H7 (cell line): ENCODE measurements at places on chromosomes 12 and 14. TPM values are rescaled to one million over a fixed set of nuclear protein-coding genes. Genes with fewer than 3 reads are reported as not detected.
A peak's percentile ranks its signal among the peaks of the same experiment; 100 is the strongest.

DNA sequence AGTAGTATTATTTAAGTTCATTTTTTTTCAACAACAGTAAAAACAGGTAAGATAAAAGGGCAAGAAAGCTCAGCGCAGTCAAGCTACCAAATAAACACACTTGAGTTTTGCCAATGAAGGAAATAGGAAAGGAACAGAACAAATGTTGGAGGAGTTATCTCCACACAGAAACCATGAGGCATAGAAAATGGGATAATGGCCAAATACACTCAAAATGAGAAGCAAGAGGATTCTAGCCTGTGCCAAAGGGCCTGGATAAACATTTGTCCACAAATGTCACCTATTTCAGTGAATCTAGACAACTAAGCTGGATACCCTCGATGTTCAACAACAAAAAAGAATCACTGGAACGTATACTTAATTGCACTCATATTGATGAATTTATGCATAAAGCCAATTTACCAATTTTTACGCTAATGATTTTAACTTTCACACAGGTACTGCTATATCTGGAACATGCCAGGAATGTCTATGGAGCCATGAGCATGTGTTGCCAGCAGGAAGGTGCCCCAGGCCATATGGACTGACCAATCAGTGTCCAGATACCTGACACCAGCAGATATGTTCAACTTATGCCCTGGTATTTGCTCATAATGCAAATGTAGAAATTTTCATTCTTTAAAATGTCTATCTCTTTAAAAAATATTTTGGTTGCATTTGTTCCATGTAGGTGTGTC, 21.1 kb downstream of the ST8SIA1 start:
- no peak for DNase-seq

Gene METAP2
- 106 and 129 TPM in 2 replicates for total RNA-seq

GRCh38 chr12:29207120-29207519, 58.0 kb downstream of the FAR2 start:
- DNase-seq: no peak

DNA sequence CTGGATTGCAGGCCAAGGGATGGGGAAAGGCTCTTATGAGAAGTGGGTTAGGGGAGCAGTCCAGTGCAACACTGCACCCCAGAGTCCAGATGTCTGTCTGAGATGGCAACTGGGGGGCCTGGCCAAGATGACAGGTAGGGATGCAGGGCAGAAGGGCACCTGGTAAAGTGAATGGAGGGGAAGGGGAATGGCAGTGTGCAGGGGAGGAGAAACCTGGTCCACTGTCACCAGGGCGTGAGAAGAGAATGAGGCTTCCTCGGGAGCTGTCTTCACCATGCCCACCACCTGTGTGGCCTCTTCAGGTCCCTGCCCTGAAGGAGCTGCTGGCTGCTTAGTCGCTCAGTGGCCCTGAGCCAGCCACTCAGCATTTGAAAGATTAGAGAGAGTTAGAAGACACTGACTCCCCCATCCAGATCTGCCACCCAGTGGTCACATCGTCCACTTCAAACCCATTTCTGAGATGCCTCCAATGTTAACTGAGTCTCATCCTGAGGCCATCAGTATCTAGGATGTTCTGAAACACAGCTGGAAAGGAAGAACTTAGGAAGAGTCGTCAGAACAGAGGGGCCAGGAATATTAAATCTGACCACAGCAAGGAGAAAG, 57.3 kb downstream of the PLEKHG3 start:
- no peak for DNase-seq

Gene TPCN1
- total RNA-seq: 19.2 and 20.7 TPM in 2 replicates

GRCh38 chr12:129071362-129071761, 218.1 kb downstream of the GLT1D1 start:
- no peak for DNase-seq

Gene CACNA2D4
- 0.03 and 0.22 TPM in 2 replicates for total RNA-seq

Gene A2ML1
- total RNA-seq: 3.9 and 6.1 TPM in 2 replicates

- peak; percentile 73 for DNase-seq
These were observed 3.1 kb upstream of the TNS2 start for GRCh38 chr12:53046655-53047220.

GRCh38 chr12:115697340-115697739, 580.2 kb downstream of the MED13L start:
- DNase-seq: no peak

GRCh38 chr14:29823816-29824215, 103.8 kb downstream of the PRKD1 start:
- no peak for DNase-seq

DNA sequence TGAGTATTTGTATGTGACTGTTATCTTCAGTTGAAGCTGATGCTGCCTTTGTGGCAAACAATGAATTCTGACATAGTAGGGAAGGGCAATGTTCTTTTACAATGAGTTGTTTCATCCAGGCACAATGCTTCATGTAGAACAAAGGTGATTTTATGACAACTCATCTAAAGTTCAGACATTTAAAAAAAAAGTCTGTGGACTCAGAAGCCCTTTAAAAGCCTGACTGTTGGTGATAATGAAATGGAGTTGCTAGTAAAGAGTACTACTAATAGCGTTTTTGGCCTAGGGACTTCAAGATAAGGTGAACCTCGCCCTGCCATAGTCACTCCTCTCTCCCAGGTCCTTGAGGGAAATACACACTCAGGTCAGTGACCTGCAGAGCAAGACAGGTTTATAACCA, 105.1 kb downstream of the AKAP6 start:
- no peak for DNase-seq

DNA sequence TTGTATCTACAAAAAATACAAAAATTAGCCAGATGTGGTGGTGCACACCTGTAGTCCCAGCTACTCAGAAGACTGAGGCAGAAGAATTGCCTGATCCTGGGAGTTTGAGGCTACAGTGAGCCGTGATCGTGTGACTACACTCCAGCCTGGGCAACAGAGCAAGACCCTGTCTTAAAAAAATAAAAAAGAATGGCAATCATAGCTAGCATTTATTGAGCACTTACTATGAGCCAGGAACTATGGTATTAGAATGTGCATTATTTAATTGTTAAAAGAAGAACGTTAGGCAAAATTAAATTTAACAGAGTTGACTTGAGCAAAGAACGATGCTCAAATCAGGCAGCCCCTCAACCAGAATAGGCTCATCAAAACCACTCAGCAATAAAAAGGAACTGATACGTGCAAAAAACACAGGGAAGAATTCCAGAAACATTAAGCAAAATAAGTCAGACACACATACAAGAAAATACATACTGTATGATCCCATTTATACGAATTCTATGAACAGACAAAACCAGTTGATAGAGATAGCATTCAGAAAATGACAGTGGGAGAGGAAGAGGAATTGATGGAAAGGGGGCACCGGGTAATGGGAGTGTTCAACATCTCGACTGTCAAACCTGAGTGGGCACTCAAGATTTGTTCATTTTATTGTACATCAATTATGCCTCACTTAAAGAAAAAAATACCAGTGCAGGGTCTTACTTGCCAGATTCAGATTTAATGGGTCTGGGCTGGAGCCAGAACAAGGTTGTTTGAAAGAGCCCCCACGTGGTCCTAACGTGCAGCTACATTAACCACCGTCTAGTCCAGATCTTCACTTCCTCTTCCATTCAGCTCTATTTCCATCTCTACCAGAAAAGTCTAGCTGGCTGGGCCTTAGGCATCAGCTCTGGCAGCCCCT, 8.0 kb downstream of the SCNN1A start:
- DNase-seq: peak; percentile 46

Gene TCP11L2
- 6.9 and 8.3 TPM in 2 replicates for total RNA-seq

DNA sequence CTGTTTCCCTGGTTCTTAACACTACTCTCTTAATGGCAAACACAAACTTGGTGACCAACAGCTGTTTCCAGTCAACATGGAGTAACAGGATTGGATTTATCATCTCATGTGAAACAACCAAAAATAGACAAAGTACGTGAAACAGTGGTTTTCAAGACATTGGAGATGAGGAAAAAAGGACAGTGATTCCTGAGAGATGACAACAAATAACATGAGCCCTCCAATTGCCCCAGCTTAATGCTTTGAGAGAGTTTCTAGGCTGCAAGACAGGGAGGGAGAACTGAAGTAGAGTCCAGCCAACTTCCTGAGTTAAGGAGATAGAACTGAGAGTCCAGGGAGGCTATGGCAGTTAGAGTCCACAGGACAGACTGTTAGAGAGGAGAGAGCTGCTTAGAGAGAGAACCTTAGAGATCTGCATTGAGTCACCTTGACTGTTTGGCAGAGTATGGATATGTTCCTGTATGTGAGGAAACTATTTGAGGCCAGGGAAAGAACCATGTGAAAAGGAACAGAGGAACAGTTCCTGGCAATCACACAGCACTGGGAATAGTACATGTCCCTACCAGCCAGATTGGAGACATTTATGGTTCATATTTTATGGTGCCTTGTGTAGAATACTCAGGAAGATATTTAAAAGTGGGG, 106.4 kb downstream of the PCNX1 start:
- no peak for DNase-seq

DNA sequence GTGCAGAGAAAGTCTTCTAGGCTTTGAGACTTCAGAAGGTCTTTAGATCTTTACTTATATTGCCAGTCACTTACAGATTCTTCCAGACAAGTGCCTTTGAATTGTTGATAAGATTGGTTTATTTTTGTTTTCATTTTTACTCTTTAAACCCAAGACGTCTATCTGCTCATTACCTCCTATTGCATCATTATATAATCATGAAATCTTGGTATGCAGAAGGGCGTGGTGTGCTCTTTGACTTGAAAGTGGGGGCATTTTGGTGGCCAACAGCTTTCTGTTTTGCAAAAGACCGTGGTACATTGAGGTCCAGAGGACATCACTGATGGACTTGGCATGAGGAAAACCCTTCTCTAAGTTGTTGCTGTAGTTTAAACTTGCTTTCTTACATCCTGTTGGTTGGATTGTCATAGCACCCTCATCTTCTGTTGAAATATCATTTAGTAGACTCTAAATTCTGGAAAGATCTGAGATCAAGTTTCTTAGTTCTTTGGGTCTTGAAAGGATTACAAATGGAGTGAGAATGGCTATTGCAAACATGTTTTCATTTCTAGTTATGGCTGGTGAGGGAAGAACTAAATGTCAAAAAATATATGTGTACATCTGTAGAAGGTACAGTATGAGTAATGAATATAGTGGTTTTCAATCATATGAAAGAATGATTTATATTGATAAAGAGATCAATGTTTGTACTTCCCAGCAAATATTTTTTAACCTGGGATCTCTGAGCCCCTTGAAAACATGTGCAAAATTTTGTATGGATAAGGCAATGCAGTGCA, 441.8 kb downstream of the NRXN3 start:
- DNase-seq: no peak

DNA sequence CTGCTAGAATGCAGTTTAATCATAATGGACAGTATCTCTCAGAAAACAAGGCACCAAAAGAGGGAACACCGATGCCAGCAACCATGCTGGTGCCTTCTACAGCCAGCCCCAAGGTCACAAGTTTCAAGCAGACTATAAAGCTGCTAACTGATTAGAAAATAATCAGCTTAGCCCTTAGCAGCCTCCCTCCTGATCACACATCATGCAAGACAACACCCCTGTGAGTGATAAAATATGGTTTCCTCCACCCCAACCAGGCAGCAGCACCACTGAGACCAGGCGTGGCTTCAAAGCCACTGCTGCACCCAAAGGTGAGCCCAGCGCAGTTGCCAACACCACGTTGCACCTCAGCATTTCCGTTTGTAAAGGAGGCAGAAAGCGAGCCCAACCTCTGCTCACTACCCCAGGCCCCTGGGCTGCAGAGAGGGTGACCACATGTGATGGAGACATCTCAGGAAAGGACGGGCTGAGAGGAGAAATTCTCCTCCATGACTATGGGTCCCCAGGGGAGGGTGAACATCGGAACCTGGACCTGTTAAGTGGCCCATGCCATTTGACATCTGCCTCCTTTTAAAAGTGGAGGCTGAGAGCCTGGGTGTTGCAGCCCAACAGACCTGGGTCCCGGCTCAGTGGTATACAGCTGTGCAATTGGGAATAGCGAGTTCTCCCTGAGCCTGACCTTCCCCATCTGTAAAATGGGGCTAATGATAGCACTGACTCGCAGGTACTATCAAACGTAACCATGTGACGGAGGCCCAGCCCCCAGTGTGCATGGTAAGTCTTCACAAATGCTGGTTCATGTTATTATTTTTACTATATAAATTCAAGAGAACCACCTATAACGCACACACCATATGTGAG, 11.5 kb downstream of the ZFP36L1 start:
- no peak for DNase-seq

GRCh38 chr14:101495284-101495683, 66.0 kb upstream of the DIO3 start:
- no peak for DNase-seq

- no peak for DNase-seq
These were observed 3.3 kb downstream of the SP1 start for GRCh38 chr12:53383258-53383657.

Gene LRRC43
- total RNA-seq: 0.22 TPM in 1 of 2 replicates, not detected in the other

Gene C12orf54
- total RNA-seq: not detected in 2 replicates

GRCh38 chr14:74216671-74217070, 22.6 kb upstream of the VSX2 start:
- no peak for DNase-seq

DNA sequence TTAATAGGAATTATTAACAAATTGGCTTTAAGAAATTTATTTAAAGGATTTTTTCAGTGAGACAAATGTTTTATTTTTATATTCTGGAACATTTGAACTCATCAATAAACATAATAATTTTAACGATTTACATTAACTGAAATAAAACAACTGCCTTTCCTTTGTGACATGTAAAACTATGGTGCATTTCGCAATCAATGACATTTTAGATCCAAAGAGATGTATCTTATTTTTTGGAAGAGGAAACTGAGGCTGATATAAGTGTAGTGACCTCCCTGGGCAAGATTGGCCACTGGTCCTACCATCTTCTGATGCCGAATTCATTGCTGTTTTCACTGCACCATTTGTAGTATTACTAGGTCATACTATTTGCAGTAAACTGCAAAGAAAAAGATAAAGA, 2.5 kb upstream of the RNU6-8 start:
- DNase-seq: no peak

DNA sequence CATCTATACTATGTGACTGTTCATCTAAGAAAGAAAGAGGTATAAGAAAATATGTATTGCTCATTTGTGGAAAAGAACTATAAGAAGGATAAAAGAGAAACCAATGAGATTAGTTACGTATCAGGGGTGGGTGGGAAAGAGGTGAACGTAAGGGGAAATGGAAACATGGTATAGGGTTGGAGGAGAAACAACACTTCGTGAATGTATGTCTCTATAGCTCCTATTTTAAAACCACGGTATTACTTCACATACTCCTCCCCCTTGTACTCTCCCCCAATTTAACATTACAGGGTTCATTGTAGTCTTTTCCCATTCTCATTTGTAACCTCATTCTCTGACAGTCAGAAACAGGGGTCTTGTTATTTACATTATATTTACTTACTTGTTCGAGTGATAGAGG, 120.4 kb downstream of the FOXG1 start:
- no peak for DNase-seq

DNA sequence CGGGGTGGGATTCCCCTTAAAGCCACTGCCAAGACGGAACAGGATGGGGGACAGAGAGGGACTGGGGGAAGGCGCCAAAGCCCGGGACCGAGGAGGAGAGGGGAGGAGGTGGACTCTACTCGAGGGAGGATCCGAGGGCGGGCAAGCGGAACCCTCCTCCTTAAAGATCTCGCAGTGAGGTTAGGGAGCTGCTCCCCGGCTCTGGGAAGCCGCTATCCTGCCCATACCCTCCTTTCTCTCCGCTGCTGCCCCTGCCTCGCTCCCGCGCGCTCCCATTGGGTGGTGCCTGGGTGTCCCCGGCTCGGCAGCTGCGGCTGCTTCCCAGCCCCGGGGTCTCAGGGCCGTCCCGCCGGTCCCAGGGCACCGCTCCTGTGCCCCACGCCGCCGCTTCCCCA, 16.4 kb downstream of the KRT18 start:
- peak; percentile 88 for DNase-seq
